GM23338 (cell line): ENCODE measurements at places on chromosomes 16 and 17.

- peak; percentile 81 for DNase-seq
These were observed 295.3 kb upstream of the PMFBP1 start for GRCh38 chr16:72467157-72467759.

DNA sequence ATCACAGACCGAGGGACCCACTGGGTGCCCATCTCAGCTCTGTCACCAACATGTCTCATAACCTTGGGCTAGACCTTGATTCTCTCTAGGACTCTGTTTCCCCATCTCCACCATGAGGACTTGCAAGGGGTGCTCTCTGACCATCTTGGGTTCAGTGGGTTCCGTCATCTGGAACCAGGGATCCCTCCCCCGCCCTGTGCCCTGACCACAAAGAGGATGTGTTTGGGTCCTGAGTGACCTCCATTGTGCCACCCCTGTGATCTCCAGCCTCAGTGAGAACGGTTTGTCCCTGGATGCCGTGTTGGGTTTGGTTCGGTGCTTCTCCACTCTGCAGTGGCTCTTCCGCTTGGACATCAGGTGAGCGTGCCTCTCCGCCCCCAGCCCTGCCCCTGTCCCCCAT, 49.1 kb upstream of the CPNE2 start:
- DNase-seq, result no peak

GRCh38 chr16:3625911-3626732, 14.7 kb upstream of the SLX4 start:
- no peak for DNase-seq

DNA sequence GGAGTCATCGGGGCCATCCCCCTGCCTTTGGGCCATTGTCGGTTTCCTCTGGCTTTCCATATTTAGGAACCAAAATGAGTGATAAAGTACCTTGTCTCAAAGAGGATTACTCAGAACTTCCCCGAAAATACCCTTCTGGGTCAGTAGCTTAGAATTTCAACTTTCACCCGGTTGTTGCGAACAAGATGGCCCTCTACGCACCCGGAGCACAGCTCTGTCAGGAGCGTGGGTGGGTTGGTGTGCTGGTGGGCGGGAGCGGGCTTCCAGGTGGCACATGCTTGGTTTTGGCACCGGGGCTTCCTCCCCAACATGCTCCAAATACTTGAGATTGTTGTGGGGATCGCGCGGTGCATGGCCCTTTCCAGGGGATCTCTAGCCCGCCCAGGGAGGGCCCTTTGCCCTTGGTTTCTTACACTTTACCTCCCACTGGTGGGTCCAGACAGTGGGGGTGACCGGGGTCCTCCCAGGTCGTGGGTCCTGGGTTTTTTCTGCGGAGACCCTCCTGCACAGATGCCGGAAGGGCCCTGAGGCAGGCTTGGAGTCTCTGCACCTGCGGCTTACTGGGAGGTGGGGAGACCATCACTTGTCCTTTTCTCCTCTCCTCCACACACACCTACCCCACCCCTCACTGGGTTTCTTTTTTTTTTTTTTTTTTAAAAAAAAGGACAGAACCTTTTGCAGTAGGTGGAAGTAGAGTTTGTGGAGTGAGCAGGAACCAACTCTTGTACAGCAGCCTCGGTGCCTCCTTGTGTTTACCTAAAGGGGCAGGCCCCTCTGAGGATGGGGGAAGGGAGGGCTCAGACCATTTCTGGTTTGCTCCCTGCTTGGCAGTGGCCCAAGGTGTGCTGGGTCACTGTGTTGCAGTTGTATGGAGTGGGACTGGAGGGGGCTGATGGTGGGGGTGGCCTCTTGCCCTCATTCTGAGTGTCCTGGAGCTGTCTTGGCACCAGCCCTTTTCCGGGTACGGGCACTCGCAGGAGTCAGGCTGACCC, 142.1 kb downstream of the SEC14L1 start:
- DNase-seq, result no peak

- DNase-seq, result peak; percentile 76
These were observed 11.1 kb downstream of the PIMREG start for GRCh38 chr17:6455321-6455705.

DNA sequence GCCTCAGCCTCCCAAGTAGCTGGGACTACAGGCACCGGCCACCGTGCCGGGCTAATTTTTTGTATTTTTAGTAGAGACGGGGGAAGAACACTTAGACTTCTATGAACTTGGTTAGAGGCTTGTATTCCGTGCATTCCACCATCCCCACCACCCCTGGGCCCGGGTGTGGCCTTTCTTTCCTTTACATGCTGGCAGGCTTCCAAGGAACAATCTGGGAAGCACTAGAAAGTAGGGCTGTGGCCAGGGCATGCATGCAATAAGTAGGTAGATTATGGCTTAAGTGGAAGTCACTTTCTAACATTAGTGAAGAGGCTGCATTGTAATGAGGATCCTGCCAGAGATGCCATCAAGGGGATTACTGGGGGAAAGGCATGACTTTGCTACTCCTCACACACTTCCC, 171.6 kb downstream of the SHISA6 start:
- DNase-seq, result no peak

- DNase-seq, result no peak
These were observed 17.1 kb upstream of the CDH1 start for GRCh38 chr16:68719993-68720489.

DNA sequence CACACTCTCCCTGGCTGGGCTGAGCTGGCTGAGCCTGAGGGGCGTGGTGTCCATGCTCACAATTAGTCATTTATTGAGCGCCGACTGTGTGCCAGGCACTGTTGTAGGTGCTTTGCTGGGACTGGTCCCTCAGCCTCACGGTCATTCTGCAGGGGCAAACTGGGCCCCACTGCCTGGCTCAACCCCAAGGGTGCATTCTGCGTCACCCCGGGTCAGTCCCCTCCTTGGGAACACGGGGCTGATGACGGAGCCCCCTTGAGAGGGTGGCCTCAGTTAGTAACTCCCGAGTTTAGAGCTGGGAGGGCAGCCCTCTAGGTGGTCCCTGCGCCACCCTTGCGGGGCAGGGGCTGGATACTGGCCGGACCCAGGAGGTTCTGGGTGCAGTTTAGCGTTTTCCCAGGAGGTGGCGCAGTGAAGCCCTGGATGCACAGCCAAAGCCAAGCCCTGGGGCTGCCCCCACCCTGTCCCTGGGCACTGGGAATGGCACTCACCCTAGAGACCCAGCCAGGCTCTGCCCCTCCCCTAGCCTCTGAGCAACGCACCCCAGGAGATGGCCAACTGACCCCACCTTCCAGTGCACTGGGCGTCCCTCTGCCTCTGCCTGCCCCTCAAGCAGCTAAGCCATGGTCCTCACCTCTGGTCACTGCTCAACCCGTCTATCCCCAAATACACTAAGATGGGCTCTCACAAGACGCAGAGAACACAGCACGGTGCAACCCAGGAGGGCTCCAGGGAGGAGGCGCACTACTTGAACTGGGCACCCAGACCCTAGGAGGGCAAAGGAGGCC, 243.2 kb upstream of the GSE1 start:
- peak; percentile 79 for DNase-seq

DNA sequence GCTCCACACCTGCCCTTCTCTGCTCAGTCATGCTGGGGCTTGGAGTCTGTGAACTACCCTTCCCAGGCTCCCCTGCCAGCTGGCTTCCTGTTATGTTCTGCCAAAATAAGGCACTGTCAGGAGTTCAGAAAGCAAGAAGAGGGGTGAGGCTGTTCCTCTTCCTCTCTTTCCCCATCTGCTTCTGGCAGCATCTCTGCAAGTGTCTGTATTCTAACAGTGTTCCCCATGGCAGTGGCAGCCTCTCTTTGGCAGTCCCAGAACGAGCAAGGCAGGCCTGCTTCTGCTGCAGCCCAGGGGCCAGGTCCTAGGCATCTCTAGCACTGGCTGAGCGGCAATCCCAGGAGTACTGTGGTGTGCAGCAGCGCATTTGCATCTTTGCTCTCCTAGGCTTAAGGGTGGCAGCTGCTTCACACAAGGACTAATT, 219.1 kb downstream of the STX8 start:
- DNase-seq, result no peak

DNA sequence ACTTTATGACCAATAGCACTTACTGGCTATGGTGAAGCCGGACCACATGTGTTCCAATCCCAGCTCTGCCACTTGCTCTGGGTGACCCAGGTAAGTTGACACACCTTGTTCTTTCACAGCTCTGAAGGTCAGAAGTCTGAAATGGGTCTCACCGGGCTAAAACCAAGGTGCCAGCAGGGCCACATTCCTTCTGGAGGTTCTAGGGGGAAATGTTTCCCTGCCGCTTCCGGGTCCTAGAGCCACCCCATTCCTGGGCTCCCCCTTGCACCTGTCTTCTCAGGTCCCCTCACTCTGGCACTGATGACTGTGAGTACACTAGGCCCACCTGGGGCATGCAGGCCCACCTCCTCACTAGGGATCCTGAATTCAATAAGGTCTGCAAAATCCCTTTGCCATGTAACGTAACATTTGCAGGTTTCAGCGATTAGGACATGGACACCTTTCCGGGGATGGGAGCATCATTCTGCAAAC, 11.4 kb downstream of the USP7 start:
- DNase-seq, result no peak

DNA sequence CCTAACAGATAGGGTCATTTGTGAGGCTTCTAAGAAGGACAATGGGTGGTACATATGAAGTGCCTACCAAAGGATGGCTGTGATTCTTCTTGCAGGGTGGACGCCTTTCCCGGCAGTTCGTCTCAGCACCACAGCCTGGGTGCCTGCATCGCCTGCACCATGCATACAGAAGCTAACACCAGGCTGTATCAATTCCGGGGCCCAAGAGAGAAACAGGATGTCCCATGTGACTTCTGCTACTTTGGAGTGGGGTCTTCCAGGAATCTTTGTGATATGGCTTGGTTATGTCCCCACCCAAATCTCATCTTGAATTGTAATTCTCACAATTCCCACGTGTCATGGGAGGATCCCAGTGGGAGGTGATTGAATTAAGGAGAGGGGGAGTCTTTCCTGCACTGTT, 251.6 kb upstream of the TNRC6C start:
- no peak for DNase-seq

DNA sequence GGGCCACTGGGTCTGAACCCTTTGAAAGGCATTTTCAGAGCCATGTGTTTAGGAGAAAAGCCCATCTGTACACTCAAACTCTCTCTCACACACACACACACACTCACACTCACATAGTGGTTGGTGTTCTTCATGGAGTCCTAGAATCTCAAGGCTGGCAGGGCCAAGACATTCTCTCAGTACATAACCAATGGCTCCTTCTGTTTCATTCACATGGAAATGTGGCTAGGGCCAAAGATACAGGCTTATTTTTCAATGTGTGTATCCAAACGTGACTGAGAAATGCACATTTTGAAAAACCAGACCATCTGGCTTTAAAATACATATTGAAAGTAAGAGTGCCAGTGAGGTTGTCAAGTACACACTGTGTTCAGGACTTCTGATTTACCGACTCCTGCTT, 59.0 kb upstream of the SALL1 start:
- no peak for DNase-seq

DNA sequence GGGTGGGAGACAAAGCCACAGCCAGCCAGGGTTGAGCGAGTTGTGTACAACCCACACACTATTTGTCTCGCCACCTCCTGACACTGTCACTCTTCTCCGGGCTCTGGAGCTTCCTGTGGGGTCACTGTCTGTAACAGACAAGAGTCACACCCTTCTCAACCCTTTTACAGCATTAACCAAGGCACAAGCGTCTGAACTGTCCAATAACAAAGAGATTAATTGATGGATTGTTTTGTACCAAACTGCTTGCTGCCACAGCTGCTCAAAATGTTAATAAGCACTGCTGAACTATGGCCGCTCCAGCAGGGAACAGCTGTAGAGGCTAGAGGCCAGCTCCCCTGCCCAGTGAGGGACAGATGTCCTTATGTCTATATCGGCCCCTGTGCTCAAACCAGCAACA, 25.2 kb upstream of the HYDIN start:
- no peak for DNase-seq

DNA sequence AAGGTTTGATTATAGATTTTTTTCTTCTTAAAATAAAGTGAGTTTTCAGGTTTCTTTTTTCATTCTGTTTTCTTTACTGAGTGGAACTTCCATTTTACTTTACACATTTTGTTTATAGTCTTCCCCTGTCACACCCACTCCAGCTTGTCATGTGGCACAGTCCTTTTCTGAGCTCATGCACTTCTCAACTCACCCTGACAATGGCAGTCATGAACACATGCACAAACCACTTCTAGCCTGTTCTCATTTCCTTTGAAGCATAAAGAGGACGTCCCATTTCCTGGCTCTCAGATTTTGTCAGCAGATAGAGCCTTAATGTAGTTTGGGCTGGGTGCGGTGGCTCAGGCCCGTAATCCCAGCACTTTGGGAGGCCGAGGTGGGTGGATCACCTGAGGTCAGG, 168.0 kb downstream of the AHSP start:
- DNase-seq, result no peak

GRCh38 chr16:71585318-71585703, 8.4 kb upstream of the TAT start:
- no peak for DNase-seq

- DNase-seq, result peak; percentile 38
These were observed 50.0 kb downstream of the SOCS1 start for GRCh38 chr16:11205754-11206581.

DNA sequence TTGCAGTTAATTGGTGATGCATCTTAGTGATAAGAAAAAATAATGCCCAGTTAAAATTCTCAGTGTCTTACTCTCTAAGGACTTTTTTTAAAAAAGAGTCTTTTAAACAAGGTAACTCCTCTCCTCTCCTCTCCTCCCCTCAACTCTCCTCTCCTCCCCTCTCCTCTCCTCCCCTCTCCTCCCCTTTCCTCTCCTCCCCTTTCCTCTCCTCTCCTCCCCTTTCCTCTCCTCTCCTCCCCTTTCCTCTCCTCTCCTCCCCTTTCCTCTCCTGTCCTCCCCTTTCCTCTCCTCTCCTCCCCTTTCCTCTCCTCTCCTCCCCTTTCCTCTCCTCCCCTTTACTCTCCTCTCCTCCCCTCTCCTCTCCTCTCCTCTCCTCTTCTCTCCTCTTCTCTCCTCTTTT, 675.9 kb upstream of the RBFOX1 start:
- no peak for DNase-seq

DNA sequence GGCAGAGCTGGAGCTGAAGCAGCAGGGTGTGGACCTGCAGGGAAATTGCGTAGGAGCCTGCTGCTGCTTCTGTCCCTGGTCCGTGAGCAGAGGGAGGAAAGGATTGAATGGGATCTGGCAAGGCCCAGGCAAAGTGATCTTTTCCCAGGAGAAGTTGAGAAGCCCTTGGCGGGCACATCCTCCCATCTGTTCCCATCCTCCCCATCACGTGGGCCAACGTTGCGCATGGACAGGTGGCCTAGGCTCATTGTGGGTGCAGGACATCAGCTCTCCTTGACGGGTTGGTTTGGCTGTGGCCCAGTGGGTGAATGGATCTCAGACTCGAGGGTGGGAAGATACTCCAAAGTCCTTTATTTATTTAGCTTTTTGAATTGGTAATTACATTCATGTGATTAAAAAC, 29.4 kb upstream of the POLR3E start:
- DNase-seq, result no peak

DNA sequence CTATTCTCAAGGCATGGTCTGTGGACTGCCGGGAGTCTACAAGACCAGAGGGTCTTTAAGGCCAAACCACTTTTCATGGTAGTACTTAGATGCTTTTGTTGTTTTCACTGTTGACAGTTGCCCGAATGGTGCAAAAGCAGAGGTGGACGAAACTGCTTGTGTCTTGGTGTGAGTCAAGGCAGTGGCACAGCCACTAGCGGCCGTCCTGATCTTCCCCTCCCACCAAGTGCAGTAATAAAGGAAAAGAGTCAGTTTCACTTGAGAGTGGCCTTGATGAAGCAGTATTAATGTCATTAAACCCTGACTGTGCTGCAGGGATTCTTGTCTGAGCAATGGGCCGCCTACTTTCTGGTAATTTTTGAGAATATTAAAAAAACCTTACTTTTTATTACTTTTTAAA, 109.1 kb downstream of the PRKCA start:
- no peak for DNase-seq
